ENCODE measurements at places on chromosomes 5 and 9. TPM values are rescaled to one million over a fixed set of nuclear protein-coding genes. Genes with fewer than 3 reads are reported as not detected.

DNA sequence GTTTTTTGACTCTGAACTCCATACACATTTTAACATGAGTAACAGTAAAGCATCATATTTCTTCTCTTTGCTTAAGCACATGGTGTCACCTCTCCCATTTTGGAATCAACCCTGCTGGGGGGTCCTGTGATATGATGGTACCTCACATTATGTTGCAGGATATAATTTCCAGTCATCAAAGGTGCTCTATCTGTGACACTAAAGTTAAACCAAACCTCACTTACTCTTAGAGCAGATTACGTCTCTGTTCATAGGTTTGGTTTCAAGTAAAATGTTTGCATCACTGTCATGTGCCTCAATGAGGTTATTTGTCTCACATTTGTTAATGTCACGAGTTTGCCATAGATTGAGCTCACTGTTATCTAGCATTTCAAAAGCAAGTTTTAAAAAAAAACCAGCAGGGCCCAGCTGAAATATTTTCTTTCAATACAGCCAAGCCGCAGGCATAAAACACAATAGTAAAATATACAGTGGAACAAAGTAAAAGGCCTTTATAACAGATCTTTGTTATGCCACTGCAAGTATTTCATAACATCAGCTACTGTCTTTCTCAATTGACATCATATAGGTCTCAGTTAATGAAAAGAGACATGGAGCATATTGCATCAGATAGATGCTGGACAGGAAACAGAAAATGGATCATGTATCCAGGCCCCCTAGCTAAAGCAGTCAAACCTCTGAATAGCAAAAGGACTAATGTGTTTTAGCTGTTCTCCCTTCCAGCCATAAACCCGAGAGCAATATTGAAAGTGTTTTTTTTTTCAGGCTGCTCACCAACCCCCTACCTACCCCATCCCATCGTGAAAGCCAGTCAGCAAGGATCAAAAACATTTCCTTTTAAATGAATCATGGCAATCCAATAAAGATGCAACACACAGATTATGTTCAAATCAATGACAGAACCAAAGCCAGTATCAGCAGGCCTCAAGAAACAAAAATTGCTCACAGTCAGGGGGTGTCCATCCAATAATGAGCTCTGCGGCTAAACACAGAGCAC lies 182.1 kb upstream of the ITGA1 start:
- no peak for DNase-seq

GRCh38 chr5:158658446-158659230 lies 441.1 kb downstream of the EBF1 start:
- DNase-seq: no peak

DNA sequence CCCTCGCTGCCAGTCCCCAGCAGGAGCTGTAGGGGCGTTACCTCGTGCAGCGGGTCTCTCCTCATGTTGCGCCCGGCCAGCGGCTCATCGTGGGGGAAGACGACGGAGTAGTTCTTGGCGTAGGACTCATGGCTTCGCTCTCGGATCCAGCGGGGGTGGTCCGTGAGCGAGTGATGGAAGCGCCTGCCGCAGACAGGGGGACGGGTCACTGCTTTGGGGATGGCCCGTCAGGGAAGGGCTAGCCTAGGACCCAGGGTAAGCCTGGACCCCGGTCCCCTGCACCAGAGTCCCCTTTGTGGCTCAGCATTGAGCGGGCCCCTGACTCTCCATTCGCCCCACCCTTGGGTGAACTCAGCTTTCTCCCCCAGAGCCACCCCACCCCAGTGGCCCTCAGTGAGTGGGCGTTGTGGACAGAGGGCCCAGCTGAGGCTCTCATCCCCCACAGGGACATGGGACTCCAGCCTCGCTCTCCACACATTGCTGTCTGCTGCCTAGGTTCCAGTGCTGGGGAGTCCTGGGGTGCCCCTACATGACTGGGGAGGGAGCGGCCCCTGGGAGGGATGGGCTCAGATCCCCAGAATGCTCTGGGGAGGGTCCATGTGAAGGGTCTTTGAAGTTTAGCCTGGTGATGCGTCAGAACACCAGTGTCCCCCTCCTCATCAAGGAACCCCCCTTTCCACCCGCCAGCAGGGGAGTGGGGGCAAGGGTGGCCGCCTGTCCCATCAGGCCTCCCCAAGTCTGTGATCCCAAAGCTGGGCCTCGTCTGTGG lies 29.7 kb downstream of the SARDH start:
- no peak for DNase-seq

GRCh38 chr5:133091034-133091433 lies 39.2 kb downstream of the HSPA4 start:
- no peak for DNase-seq

ANKRD31 gene
- total RNA-seq: 1.1 TPM

- no peak for DNase-seq
Observed at GRCh38 chr5:145811834-145812625, 23.1 kb downstream of the PRELID2 start.

DNA sequence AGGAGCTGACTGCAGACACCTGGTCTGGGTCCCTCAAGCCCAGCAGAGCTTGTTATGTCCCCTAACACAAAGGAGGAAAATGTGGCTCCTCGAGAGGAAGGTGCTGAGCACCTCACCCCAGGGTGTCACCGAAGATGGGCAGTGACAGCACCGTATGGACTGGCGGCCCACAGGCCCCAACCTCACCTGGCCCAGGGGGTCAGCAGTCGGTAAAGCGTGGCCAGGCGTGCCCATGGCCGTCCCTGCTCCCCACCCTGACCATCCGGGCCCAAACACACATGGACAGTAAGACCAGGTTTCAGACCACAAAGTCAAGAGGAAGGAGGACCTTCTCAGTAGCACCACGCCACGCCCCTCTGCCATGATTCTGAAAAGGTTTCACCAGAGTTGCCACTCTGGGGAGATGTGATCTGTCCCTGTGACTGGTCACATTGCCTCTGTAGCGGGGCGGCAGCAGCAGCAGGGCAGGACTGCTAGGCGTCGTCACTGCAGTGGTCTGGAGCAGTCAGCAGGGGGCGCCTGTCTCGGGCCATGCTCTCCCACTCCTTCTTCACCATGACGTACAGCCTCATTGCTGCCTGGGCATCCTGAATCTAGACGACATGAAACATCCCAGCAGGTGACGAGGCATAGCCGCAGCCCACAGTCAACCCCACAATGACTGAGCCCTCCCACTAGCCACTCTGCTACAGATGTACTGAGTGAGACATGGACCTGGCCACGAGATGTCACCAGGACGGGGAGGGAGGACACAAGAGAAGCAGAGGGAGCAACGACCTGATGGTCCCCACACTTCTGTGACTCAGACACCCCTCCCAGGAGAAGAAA lies 11.1 kb downstream of the REXO4 start:
- DNase-seq: no peak

DNA sequence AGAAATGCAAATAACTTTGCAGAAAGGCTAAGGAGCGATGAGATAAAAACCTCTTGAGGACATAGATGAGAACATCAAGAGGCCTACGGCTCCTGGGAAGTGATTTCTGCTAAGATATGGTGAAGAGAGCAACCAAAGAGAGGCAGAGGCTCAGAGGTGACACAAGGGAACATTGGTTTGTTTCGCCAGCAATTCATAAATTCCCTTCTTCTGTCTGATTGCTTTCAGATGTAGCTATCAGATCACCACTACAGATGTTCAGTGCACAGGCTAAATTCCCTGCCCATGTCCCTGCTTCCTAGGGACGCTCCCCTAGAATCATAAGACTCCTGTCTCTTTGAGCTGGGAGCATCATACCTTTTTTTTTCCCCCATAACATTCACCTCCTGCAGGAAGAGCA lies 11.2 kb downstream of the AGXT2 start:
- no peak for DNase-seq

DNA sequence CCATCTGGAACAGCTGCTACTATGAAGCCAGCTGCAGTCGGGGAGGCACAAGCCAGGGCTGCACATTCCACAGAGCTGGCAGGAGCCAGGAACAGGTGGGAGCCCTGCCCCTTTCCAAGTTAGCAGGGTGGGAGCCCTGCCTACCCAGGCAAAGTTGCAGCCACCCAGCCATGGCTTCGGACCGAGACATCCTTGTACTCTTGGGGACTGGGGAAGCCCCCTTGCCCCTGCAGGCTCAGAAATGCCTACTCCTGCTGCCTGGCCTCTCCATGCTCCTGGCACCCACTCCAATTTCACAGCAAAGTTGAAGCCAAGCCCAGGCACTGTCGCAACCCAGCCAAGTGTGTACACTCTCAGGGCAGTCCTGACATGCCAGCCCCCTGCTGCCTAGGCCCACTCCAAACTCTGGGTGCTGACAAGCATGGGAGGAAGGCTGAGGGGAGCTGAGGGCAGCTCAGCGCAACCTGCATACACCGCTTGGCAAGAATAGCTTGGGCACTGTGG lies 165.1 kb downstream of the RNF180 start:
- DNase-seq: no peak

- DNase-seq: no peak
Observed at GRCh38 chr9:94029932-94030317, 54.3 kb upstream of the PTPDC1 start.

AGXT2 gene
- not detected for total RNA-seq

DAPK1 gene
- 2.7 TPM for total RNA-seq

DNA sequence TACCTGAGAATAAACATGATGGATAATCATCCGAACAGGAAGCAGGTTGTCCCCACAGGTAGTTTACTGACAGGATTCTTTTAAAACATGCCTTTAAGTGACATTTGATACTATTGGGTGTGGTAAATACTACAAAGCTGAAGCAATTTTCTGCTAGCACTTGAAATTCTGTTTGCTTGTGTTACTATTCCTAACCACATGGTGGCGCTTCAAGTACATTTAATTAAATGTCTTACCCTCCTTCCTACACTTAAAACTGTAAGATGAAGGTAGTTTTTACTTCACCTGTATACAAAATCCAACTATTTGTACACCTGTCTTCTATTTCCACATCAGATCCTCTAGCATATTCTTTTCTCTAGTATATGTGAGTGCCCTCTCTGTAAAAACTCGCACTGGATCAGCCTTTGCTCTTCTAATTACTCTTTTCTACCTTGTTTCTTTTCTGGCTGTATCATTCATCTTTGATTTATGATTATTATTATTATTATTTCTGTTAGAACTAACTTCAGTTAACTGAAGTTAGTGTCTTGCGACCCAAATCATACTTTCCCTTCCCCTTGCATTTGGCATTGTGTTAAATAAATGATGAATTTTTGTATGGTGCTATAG lies 18.4 kb downstream of the SLC25A46 start:
- DNase-seq: no peak

DNA sequence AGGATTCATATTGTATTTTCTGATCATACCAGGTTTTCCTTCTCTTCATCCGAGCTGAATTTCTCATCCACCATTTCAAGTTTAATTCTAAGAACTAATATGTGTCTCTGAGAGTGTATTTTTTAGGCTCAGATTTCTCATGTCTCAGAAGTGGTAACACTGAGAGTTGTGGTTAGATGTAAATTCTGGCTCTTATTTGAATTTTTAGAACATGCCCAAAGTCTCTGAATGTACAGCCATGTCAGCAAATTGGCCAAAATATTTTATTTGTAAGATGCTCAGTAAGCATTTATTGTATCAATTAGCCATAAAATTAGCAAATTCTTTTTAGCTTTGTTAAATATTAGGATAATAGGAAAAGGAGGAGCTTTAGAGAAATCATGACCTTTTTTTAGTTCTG lies 16.6 kb downstream of the SV2C start:
- no peak for DNase-seq

- no peak for DNase-seq
Observed at GRCh38 chr9:12689233-12689632, 4.0 kb upstream of the TYRP1 start.

All from esophagus squamous epithelium (tissue), 5 donors.